PC-3 (cell line): ENCODE measurements at places on chromosomes 5 and 9.

DNA sequence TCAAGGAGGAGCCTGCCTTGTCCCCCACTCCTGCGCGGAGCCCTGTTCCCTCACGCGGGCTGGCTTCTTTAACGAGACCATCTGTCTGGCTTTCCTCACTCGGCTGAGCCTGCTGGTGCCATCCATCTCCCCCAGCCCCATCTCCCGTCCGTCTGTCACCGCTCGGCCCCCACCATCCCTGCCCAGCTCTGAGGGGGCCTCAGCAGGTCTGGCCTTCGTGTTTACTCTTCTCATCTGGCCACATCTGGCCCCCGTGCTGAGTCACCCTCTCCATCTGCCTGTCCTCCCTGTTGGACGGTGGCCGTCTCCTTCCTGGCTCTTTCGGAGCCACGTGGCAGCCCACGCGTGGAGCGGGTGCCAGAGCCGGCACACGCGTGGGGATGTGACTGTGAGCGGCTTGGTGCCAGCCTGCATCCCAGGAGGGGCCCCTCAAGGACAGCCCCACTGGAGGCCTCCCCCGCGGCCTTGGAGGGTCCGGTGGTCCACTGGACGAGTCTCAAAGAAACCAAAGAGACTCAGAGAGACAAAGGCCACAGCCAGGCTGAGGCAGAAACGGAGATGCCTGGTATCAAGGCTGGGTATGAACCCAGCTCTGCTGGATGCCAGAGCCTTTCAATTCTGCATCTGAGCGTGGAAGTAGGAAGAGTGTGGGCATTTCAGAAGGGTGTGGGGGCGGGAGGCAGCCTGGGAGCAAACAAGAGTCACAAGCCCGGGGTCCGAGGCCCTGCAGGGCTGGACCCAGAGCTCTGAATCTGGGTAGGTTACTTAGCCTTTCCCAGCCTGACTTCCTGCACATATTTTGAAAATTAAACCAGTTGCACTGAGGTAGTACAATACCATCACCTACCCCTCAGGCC is 76.7 kb upstream of the UNC5A start:
- H3K4me1 ChIP-seq = no peaks in the 10 kb centered on the region
- peaks cover 68% of the 10 kb centered on the region for H3K27me3 ChIP-seq
- H3K27ac ChIP-seq = no peak overlapping the region

GRCh38 chr5:78508186-78508765 is 140.3 kb downstream of the LHFPL2 start:
- peaks cover 69% of the 10 kb centered on the region for H3K4me1 ChIP-seq
- peak overlapping the region; percentile 65 for H3K4me3 ChIP-seq
- H3K36me3 ChIP-seq = no peaks in the 10 kb centered on the region
- peak overlapping the region; percentile 96 for H3K27ac ChIP-seq
- DNase-seq = peak; percentile 40

DNA sequence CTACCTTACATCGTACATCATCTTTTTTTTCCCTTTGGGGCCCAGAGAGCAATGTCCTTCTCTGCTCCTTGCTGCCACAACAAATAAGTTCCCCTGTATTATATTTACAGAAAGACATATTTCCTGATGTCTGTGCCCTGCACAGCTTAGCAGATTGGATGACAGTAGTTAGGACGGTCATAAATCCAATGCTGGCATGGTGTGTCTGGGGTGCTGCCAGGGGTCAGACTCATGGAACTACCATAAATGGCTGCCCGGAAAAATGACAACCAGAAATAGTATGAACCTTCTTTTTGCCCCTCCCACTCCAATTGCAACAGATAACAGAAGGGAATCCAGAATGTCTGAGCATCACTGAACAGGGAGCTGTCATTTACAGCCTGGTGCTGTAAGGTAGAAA is 511.1 kb downstream of the PSAT1 start:
- H3K27me3 ChIP-seq = no peaks in the 10 kb centered on the region
- no peak overlapping the region for H3K4me3 ChIP-seq
- no peak overlapping the region for H3K27ac ChIP-seq
- peaks cover 12% of the 10 kb centered on the region for H3K4me1 ChIP-seq
- DNase-seq = no peak

DNA sequence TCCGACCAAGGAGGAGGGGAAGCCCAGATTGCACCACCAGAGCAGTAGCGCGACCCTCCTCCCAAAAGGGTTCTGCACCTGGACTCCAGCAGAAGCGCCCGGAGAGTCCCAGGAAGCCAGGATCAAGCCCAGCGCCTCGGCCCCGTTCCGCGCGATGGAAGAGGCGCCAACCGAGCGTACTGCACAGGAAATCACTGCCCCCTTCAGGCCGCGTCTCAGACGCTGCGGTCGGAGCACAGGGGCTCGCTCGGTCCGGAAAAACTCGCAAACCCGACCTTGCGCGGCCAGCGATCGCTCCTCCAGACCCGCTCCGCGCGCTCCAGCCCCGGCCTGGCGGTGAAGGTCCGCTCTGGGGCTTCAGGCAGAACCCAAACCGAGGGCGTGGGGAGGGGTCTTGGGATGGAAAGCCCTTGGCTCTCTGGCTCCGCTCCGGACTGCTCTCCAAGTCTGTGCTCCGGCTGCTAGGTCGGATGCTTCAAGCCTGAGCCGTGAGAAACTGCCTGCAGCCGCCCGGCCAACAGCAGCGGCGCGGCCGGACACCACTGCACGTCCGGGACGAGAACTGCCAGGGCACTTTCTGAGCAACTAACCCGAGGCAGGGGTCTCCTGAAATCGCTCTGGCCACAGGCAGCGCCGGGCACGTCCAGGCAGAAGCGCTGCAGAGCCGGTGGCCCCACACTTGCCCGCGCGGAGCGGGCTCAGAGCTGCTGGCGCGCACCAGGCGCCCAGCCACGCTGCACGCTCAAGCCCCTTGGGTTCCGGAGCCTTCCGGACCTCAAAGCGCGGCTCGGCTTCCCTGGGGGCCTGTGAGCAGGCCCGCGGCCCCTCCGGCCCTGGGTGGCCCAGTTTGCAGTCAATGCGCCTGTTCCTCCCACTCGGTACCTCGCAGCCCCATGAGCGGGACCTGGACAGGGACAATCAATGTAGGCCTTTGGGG is 1.3 kb downstream of the GABBR2 start:
- H3K27ac ChIP-seq = no peak overlapping the region
- no peaks in the 10 kb centered on the region for H3K4me1 ChIP-seq
- peak; percentile 61 for DNase-seq
- peak overlapping the region; percentile 60 for H3K4me3 ChIP-seq

DNA sequence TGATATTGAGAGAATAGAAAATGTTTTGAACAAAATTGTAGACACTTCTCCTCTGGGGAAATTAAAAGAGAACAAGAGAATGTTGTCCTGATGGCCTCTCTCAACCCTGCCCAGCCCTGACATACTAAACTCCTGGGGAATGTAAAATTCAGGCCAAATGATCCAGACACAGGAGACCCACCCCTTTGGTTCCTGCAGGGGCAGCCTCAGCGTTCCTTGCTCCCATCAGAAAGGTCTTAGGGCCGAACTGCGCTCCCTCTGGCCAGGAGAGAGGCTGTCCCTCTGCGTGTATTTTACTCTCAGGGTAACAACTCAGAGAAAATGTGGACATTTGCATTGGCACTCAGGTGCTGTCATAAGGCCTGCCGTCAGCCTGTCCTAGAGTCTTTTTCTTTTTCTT is 616.3 kb upstream of the KLF4 start:
- no peak overlapping the region for H3K4me3 ChIP-seq
- no peak for DNase-seq
- no peaks in the 10 kb centered on the region for H3K36me3 ChIP-seq

DNA sequence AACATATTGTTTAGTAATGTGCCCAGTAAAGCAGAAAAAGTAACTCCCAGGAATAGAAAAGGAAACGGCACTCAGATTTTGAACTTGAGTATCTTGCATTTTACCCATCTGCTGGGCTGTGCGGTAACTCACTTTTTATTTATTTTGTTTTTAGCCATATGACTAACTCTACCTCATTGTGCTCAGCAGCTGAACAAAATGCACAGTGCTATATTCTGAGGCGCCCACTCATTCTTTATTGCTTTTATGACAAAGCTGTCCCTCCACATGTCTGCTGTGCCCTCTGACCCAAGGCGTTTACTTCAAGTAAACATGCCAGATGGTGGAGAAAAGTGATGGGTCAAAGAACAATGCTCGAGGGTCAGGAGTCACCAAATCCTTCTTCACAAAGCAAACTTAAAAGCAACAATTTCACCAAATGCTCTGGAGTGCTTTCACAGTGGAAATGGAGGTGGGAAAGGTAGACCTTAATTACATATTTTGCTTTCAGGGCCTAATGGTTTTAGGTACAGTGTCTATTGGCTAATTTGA is 215.2 kb upstream of the ELAVL2 start:
- H3K27ac ChIP-seq = no peak overlapping the region
- H3K27me3 ChIP-seq = no peaks in the 10 kb centered on the region
- H3K36me3 ChIP-seq = no peaks in the 10 kb centered on the region

DNA sequence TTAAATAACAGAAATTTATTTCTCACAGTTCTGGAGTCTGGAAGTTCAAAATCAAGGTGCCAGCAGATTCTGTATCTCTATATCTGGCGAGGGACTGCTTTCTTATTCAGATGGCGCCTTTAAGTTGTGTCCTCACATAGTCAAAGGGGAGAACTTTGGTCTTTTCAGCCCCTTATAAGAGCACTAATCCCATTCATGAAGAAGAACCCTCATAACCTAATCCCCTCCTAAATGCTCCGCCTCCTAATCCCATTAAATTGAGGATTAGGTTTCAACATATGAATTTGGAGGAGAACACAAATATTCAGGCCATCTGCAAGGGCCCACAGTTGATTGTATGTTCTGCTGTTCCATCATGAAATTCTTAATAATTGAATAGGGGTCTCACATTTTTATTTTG is 10.8 kb upstream of the CCDC152 start:
- H3K36me3 ChIP-seq = no peaks in the 10 kb centered on the region
- H3K4me1 ChIP-seq = peaks cover 7% of the 10 kb centered on the region
- H3K27ac ChIP-seq = no peak overlapping the region
- no peaks in the 10 kb centered on the region for H3K27me3 ChIP-seq
- H3K4me3 ChIP-seq = no peak overlapping the region

GRCh38 chr9:22084336-22085035 is 75.4 kb upstream of the CDKN2B start:
- peak; percentile 92 for DNase-seq
- H3K27ac ChIP-seq = peak overlapping the region; percentile 95
- H3K4me3 ChIP-seq = peak overlapping the region; percentile 35; the same call in 1 of the 2 replicates
- H3K36me3 ChIP-seq = no peaks in the 10 kb centered on the region

- H3K27ac ChIP-seq = no peak overlapping the region
- DNase-seq = no peak
- no peak overlapping the region for H3K4me3 ChIP-seq
- H3K36me3 ChIP-seq = no peaks in the 10 kb centered on the region
These were observed 113.5 kb upstream of the TNPO1 start for GRCh38 chr5:72702881-72703434.

DNA sequence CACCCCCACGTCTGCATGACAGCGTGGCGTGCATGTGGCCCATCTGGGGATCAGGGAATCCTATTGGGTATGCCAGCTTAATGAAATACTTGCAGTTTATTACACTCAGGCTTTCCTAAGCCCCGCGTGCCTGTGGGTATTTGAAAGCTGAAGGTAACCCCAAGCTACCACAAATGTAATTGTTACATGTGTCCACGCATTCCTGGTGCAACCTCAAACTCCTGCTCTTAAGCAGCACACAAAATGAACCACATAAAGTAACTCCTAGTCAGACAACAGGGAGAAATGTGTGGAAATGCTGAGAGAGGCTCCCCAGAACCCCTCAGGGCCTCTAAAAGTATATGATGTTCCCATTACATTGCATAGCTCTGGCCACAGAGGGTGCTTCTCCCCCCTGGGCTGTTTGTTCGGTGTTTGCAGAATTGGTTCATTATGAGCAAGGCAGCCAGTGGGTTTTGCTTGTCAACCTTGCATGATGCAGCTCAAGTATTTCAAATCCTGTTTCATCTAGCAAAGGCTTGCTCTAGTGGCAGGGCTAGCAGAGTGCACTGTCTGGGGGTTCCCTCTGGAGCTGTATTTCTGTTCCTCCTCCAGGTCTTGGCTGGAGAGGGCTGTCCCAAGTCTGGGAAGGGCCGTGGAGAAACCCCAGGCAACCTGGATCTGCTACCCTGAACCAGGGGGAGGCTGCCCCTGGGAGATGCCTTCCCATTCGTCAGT is 1.8 kb upstream of the DCANP1 start:
- H3K27me3 ChIP-seq = no peaks in the 10 kb centered on the region
- no peaks in the 10 kb centered on the region for H3K36me3 ChIP-seq
- H3K4me1 ChIP-seq = no peaks in the 10 kb centered on the region
- DNase-seq = no peak
- H3K4me3 ChIP-seq = no peak overlapping the region

GRCh38 chr5:172670005-172670402 is 28.9 kb downstream of the NEURL1B start:
- no peaks in the 10 kb centered on the region for H3K36me3 ChIP-seq
- H3K4me1 ChIP-seq = no peaks in the 10 kb centered on the region
- no peak overlapping the region for H3K4me3 ChIP-seq
- DNase-seq = no peak
- H3K27ac ChIP-seq = no peak overlapping the region
- H3K27me3 ChIP-seq = no peaks in the 10 kb centered on the region

DNA sequence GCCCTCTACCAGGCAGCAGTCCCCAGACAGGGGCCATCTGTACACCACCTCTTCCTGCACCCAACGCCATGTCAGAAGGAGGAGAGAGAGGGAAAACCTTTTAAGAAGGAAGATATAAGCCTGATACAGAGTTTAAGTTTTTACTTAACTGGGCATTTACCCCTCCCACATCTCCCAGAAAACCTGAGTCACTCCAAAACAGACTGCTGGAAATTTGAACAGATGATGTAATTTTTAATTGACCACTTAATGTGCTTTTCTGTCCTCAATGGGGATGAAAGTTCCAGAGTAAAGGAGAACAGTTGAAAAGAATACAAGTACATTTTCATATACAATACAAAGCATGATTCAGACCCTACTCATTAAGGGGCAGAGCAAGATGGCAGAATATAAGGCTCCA is 63.9 kb downstream of the TTC39B start:
- H3K4me1 ChIP-seq = peaks cover 11% of the 10 kb centered on the region
- no peaks in the 10 kb centered on the region for H3K36me3 ChIP-seq
- no peak for DNase-seq
- H3K27ac ChIP-seq = no peak overlapping the region
- no peaks in the 10 kb centered on the region for H3K27me3 ChIP-seq
